ENCODE measurements at places on chromosomes 3 and 15.

- DNase-seq, result no peak
These were observed 25.3 kb downstream of the CMSS1 start for GRCh38 chr3:99842826-99843589.

DNA sequence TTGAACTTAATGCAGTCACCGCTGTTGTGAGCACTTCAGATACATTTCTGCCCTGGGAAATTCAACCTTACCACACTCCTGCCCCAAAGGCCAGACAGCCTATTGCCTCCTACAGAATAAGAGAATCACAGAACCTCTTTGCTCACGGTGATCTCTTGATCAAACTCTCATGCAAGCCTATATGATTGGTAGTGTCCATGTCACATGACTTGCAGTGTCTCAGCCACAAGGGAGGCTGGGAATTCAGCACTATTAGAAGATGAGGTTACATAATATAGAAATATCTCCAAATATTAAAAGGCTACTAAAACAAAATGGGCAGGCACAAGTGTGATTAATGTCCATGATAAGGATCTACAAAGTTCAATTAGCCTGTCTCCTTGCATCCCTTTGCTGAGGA lies 3.8 kb upstream of the PCOLCE2 start:
- DNase-seq, result no peak

- no peak for DNase-seq
These were observed 120.1 kb downstream of the GALK2 start for GRCh38 chr15:49290191-49290590.

DNA sequence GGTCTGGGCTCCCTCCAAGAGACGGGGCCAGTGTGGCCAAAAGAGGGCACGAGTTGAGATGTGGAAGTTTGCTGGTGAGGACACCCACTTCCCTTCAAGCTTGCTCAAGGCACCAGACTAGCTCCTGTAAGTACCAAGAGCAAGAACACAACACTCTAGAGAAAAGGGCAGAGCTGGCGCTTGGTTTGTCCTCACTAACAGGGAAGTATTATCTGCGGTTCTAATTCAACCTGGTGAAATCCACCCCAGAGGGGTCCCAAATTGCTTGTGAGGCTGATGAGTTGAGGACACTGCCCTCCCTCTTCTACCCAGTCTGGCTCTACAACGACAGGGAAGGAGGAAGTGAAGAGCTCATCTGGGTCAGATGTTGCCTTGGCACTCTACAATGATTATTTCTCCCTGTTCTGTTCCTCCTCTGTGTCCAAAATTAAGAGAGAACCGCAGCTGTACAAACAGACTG lies 16.9 kb upstream of the FSIP1 start:
- no peak for DNase-seq

- DNase-seq, result no peak
These were observed at the start of gene CTXN2 for GRCh38 chr15:48191574-48192225. TSS of gene CTXN2 (plus strand) at chr15:48191665. CDS start at chr15:48201301, 9,636 bp downstream.

DNA sequence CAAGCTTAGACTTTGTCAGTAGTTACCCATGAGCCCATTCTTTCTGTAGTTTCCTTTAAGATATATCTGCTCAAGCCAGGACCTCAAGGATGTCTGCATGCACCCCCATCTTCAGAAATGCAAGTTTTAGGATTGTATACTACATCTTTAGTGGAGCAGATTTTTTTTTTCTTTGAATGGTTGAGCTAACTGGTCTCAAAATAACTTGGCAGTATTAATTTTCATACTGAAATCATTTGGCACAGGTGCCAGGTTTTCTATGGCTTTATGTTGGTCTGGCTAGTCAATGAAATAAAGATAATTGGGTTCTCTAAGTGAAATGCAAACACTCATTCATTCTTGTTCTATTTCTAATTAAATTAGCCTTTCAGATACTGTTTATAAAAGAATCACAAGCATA lies 108.9 kb downstream of the ATG7 start:
- DNase-seq, result no peak

GRCh38 chr3:166582236-166582635 lies 745.0 kb upstream of the BCHE start:
- no peak for DNase-seq

GRCh38 chr3:13176445-13176844 lies 103.2 kb upstream of the IQSEC1 start:
- DNase-seq, result no peak

DNA sequence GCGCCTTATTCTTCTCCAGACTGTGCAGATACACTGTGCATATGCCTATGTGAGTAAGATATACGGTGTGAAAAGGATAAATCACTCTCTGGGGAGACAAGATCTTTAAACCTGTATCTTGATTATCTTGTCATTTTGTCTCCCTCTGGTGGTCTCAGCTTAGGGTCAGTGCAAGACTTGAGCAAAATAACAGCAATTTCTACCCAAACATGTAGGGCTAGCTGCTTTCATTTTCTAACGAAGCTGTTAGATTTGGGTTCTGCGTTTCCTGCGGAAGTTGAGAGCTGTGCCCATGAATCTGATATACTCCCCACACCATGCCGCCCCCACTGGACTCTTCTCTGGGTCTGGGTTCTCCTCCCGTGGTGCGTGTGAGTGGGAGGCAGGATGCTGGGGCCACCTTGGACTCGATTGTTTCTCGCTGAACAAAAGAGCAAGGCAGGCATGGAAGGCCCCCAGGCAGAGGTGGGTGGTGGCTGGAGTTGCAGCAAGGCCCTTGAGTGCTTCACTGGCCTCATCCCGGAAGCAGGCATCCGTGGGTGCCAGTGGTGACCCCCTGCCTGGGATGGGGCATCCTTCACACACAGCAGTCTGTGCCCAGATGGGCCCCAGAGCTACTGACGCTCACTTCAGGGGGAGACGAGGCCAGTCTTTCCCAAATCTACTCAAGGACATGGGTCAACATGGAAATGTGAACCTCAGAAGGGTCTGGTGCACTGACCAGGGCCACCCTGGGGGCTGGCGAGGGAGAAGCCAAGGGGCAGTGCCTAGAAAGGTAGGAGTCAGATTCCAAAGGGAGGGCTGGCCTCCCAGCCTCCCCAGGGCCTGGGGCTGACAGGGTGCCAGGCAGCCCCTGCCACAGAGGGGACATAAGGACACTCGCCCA lies 179.6 kb downstream of the NSMCE3 start:
- no peak for DNase-seq

DNA sequence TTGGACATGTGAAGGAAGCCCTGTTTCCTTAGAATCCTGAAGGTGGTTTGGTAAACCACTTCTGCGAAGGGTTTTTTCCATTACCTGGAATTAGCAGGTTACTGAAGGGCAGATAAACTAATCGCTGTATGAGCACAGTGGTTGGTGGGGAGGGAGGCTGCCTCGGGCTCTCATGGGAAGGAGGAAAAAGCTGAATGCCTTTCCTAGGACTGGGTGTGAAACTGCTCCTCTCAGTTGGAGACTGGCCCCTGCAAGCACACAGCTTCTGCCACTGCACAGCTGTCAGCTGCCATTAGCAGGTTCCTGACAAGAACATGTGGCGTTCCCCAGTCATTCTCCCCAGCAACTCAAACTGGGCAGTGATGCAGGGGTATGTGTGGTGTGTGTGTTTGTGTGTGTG lies 376.3 kb downstream of the GAP43 start:
- no peak for DNase-seq

- no peak for DNase-seq
These were observed 2.4 kb downstream of the SLCO3A1 start for GRCh38 chr15:91855684-91856489.

DNA sequence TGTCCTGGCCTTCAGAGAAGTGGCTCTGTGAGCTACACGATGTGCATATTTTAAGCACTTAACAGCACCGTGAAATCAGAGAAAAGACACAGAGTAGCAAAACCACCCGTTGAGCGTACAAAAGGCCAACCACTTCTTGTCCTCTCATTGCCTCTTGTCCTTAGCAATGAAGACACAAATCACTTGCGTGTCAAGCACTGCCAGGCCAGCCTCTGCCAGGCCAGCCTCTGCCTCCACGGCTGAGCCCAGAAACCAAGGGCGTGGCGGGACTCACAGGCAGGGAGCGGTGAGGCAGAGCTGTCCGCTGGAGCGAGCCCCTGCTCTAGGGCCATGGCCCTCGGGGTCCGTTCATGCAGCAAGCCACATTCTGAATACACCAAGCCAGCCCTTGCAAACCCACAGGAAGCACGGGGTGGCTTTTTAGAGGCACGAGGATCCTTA lies 4.0 kb downstream of the MUC4 start:
- no peak for DNase-seq

GRCh38 chr3:95297581-95297980 lies 1234.7 kb downstream of the NSUN3 start:
- DNase-seq, result no peak

- DNase-seq, result no peak
These were observed 25.6 kb downstream of the HACD2 start for GRCh38 chr3:123559040-123559861.

GRCh38 chr3:101836652-101837598 lies 12.4 kb upstream of the NFKBIZ start:
- no peak for DNase-seq

- peak; percentile 98 for DNase-seq
These were observed at the start of gene SLC33A1 for GRCh38 chr3:155854141-155854940. TSS of gene SLC33A1 (minus strand) at chr3:155854427. CDS start at chr3:155853997, 430 bp downstream.

DNA sequence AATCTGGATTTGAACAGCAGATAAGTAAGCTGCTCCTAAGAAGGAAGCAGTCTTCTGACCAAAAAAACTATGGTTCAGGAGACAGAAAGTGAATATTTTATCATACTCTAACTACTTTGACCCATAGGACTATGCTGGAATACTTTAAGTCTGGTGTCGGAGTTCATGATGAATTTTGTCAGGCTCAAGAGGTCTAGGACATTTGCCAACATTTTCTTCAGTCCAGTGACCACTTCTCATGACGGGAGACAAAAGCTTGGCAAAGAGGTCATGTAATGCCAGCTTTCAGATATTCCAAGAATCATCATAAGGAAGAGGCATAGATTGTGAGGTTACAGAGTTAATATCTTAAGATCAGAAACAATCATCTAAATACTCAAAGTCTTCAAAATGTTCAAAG lies 20.5 kb upstream of the DCBLD2 start:
- DNase-seq, result no peak

DNA sequence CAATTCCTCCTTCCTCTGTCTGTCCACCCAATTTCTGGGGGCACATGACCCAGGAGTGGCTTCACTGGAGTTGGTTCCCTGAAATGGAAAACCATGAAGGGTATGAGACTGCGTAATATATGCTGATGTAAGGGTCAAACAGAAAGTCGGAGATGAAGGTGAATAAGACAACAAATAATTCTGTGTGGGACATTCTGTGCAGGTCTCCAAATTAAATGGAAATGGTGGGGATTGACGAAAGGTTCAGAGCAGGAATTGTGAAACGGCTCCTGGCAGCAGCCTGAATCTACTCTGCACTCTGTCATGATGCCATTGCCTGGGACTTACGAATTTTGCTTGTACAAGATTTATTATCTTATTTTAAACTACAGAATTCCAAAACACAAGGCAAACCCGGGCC lies 174.8 kb upstream of the RORA start:
- DNase-seq, result no peak

GRCh38 chr3:131242201-131242600 lies 139.4 kb upstream of the NUDT16 start:
- DNase-seq, result no peak

GRCh38 chr15:77083381-77084160 lies 12.7 kb upstream of the TSPAN3 start:
- DNase-seq, result peak; percentile 61

Measured in stimulated activated CD4-positive, alpha-beta T cell treated with anti-CD3 and anti-CD28 coated beads, TNF-alpha, amount 100 ng/mL, for 48 hours (primary cell).